ENCODE measurements at places on chromosomes 1 and 21. TPM values are rescaled to one million over a fixed set of nuclear protein-coding genes. Genes with fewer than 3 reads are reported as not detected.

- H3K4me3 ChIP-seq = no peak overlapping the region
- H3K27ac ChIP-seq = no peak overlapping the region
- H3K36me3 ChIP-seq = no peaks in the 10 kb centered on the region
- no peak for DNase-seq
- no peaks in the 10 kb centered on the region for H3K27me3 ChIP-seq
- no peaks in the 10 kb centered on the region for H3K4me1 ChIP-seq
These were observed 124.5 kb downstream of the TSEN15 start for GRCh38 chr1:184176058-184176457.

DNA sequence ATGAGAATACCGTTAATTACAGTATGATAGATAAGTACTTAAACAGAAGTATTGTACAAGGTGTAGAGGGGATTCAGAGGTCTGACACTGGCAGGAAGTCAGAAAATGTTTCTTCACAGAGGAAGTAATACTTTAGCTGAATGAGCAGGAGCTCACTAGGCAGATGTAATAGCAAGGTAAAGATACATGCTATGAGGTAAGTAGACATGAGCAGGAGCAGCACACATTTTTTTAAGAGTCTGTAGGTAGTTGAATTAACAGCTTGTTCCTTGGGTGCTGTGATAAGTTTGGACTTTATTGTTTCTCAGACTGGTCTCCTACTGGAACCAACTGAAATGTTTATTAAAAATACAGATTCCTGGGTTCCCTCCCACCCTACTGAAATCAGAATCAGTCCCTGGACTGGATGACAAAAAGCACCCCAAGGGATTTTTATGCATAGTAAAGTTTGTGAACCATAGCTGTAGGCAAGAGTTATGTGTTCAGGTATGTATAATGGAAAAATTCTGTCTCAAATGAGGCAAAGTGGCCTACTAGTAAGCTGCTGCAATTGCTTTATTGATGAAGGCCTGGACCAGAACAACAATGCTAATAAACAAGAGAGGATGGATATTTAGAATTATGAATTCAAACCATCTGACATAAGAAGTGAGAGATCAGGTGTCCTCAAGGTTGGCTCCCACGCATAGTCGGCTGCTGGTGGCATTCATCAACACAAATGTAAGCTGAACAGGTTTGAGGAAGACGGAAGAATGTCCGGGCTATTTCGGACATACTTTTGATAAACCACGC, 902 bp downstream of the AP4B1 start:
- peak overlapping the region; percentile 89 for H3K4me3 ChIP-seq
- H3K36me3 ChIP-seq = peaks cover 47% of the 10 kb centered on the region
- no peaks in the 10 kb centered on the region for H3K27me3 ChIP-seq
- H3K27ac ChIP-seq = peak overlapping the region; percentile 88
- no peak for DNase-seq

DNA sequence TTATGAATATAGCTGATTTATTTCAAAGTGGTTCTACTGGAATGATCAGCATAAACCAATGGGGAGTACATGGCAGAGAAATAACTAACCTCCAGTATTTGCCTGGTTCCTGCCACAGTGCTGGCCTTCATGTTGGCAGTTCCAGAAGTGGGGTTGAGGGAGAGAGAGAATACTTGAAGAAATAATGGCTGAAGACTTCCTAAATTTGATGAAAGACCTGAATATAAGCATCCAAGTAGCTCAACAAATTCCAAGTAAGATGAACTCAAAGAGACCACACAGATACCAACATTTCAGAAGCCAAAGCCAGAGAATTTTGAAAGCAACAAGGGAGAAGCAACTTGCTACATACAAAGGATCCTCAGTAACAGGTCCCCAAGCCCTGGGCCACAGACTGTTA, 34.3 kb downstream of the S100B start:
- DNase-seq = no peak
- H3K27ac ChIP-seq = no peak overlapping the region
- peaks cover 21% of the 10 kb centered on the region for H3K36me3 ChIP-seq
- no peaks in the 10 kb centered on the region for H3K27me3 ChIP-seq
- H3K4me1 ChIP-seq = no peaks in the 10 kb centered on the region
- no peak overlapping the region for H3K4me3 ChIP-seq

DNA sequence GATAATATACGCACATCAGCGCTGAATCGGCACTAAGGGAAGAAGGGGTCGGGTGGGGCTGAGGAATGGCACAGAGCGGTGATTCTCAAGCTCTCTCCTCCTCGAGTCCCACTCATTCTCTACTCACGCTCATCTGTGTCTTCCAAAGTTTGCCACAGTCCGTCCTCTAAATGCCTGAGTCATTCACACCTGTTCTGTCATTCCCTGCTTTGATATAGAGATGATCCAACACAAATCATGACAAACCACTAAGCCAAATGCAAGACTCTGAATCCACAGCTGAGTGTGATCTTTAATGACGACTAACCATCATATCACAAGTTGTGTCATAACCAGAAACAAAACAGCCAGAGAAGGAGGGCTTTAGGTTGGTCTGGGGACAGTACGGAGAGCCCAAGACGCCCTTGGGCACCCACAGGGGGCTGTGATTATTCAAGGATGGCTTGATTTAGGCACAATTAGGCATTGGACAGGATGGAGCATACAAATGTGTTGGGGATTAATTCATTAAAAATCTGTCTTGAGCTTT, 501.5 kb downstream of the KIF26B start:
- H3K27ac ChIP-seq = no peak overlapping the region
- no peaks in the 10 kb centered on the region for H3K36me3 ChIP-seq
- H3K4me1 ChIP-seq = no peaks in the 10 kb centered on the region
- no peak for DNase-seq

DNA sequence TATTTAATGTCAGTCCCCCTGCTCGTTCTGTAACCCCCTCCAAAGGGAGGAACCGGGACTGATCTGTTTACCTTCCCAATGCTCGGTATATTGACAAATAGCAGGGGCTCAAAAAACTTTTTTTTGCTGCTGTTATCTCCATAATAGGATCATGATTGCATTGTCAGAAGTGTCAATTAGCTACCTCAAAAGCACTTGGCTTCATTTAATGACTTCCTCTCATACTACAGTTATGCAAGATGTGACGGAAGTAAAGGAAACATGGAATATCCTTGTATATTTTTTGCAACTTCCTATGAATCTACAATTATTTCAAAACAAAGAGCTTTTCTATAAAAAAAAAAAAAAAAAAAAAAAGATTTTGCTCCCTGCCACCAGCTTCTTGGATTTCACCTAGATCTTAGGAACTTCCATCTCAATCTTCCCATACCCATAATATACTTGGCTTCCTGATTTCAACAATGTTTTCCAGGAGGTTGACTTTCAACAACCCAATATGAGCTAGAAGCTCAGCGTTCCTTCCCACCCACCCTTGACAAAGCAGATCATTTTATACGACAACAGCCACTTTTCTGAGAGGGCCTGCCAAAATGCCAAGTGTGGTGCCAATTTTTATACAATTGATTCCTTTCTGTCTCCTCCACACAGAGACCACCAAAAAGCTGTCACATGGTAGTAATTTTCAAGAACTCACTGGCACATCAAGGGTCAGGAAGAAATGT, 71.7 kb downstream of the SETD4 start:
- H3K27ac ChIP-seq = no peak overlapping the region
- peaks cover 38% of the 10 kb centered on the region for H3K27me3 ChIP-seq
- peaks cover 4% of the 10 kb centered on the region for H3K4me1 ChIP-seq
- no peak overlapping the region for H3K4me3 ChIP-seq
- no peaks in the 10 kb centered on the region for H3K36me3 ChIP-seq

DNA sequence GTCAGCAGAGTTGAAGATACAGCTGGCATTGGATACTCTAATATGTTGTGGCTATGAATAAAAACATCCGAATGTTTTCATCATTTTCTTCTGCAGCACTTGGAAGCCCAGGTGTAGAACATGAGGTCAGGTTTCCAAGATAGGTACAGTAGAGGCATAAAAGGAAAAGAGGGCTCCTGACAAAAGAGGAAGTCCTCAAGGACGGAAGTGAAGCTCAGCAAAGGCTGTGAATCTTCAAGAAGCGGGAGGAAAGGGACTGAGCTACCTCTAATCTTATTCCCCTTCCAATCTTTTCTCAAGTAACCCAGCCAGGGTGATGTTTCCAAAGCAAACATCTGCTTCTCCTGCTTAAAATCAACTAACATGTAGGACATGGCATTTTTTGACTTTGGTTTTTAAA, 4.4 kb upstream of the PIK3C2B start:
- no peaks in the 10 kb centered on the region for H3K36me3 ChIP-seq
- no peak for DNase-seq
- peaks cover 21% of the 10 kb centered on the region for H3K4me1 ChIP-seq
- no peak overlapping the region for H3K27ac ChIP-seq

GRCh38 chr21:33860332-33860879, 55.2 kb downstream of the ATP5PO start:
- H3K4me3 ChIP-seq = no peak overlapping the region
- H3K27me3 ChIP-seq = no peaks in the 10 kb centered on the region
- H3K4me1 ChIP-seq = no peaks in the 10 kb centered on the region
- no peak for DNase-seq
- no peak overlapping the region for H3K27ac ChIP-seq
- H3K36me3 ChIP-seq = no peaks in the 10 kb centered on the region

DNA sequence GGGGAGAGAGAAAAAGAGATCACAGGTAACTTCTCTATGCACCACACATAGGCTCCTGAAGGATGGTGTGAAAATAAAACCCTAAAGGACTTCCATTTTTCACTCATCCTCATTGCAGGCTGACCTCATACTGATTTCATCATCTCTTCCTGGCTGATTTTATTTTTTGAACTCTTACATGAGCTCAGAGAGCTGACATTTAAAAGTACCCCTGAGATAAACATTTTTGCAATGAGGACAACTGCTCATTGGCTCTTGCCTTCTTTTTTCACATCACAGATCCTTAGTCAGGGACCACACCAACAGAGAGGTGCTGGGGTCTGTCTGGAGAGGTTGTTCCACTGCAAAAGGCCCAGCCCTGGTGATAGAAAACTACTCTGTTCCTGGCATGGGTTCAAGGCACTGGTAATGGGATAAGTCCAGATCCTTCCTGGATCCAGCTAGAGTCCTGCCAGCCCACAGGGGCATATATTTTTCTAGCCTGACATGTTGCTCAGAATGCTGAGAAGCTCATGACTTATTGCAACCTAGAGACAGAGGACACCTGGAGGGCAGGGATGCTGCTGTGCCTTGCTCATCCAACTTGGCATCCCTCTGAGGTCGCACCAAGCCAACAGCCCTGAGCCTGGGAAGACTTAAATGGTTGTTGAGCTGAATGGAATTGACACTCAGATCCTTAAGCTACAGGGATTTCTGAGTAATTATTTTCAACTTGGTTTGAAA, 360.0 kb downstream of the HHAT start:
- H3K4me3 ChIP-seq = no peak overlapping the region
- H3K36me3 ChIP-seq = no peaks in the 10 kb centered on the region
- H3K27ac ChIP-seq = no peak overlapping the region

- peaks cover 34% of the 10 kb centered on the region for H3K4me1 ChIP-seq
- H3K27me3 ChIP-seq = peaks cover 54% of the 10 kb centered on the region
- no peak overlapping the region for H3K27ac ChIP-seq
- DNase-seq = peak; percentile 50
- peak overlapping the region; percentile 46 for H3K4me3 ChIP-seq
These were observed 36.4 kb upstream of the LMX1A start for GRCh38 chr1:165392634-165393571.

- DNase-seq = no peak
- no peak overlapping the region for H3K27ac ChIP-seq
- no peaks in the 10 kb centered on the region for H3K27me3 ChIP-seq
- no peak overlapping the region for H3K4me3 ChIP-seq
- H3K4me1 ChIP-seq = no peaks in the 10 kb centered on the region
These were observed 43.1 kb upstream of the TNFSF18 start for GRCh38 chr1:173093691-173094445.

DNA sequence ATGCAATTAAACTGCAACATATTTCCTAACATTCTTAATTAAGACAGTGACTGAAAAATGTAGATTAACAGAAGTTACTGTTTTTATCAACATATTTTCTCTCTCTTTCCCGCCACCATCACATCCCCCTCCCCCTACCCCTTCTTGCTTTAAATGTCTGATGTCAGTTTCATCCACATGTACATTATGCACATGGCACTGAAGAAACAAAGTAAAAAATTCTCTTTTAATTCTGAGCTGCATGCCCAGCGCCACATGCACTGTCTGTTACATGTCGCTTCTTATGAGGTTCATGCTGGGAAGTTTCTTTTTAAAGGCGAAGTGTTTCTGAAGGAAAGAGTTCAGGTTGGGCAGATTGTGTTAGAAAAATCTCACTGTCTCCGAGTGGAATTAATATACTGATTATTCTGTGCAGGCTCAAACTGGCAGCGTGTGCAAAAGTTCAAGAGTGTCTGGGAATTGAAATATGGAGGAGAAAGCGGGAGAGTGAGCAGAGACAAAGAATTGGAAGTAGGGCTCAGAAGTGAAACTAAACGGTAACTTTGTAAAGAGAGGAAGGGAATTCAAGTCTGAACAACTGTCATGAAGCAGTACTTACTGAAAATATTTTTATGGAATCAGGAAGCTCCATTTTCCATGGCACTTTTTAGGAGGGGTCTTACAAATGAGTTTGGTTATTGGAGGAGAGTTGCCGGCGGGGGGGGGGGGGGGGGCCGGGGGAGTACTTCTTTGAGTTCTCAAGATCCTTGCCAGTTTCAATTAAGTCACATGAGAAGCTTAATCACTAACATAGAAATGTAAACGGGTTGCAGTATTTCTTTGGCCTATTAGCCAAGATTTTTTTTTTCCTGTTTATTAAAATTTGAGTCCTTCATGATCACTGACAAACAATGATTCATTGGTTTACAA, 217.6 kb downstream of the SDCCAG8 start:
- DNase-seq = no peak
- no peaks in the 10 kb centered on the region for H3K36me3 ChIP-seq
- H3K27me3 ChIP-seq = no peaks in the 10 kb centered on the region
- peaks cover 6% of the 10 kb centered on the region for H3K4me1 ChIP-seq
- H3K4me3 ChIP-seq = peak overlapping the region; percentile 38

DNA sequence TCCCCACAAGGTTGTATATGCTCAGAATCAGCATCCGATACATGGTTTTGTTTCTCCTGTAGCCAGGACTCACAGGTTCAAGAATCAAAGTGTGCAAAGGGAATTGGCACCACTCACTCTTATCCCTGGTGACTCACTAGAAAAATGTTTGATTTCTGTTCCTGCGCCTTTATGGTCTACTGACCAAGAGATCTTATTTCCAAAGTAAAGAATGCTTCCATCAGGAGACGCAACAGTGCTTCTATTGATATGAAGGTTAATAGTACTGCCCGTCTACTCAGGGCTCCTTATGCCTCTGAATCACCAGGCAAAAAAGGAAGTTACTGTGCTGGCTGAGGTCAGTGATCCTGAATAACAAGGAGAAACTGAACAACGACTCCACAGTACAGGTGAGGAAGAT, 1392.0 kb upstream of the PRMT6 start:
- H3K4me3 ChIP-seq = no peak overlapping the region
- no peaks in the 10 kb centered on the region for H3K4me1 ChIP-seq
- no peaks in the 10 kb centered on the region for H3K27me3 ChIP-seq
- no peak overlapping the region for H3K27ac ChIP-seq
- no peak for DNase-seq
- H3K36me3 ChIP-seq = no peaks in the 10 kb centered on the region

- no peaks in the 10 kb centered on the region for H3K27me3 ChIP-seq
- no peaks in the 10 kb centered on the region for H3K36me3 ChIP-seq
- H3K27ac ChIP-seq = peak overlapping the region; percentile 73
These were observed 79.5 kb downstream of the STUM start for GRCh38 chr1:226627924-226628611.

- H3K4me1 ChIP-seq = peaks cover 26% of the 10 kb centered on the region
- H3K27ac ChIP-seq = peak overlapping the region; percentile 63
- no peaks in the 10 kb centered on the region for H3K27me3 ChIP-seq
These were observed 6.9 kb downstream of the TNFRSF1B start for GRCh38 chr1:12173631-12174121.

GRCh38 chr1:34292472-34292871, 115.8 kb downstream of the C1orf94 start:
- no peaks in the 10 kb centered on the region for H3K27me3 ChIP-seq
- no peak for DNase-seq
- no peak overlapping the region for H3K27ac ChIP-seq

The FABP3 gene
- not detected for total RNA-seq

The CFAP74 gene
- not detected for total RNA-seq

The AQP10 gene
- total RNA-seq = not detected

The TDRKH gene
- total RNA-seq = 1.1 TPM

The SLC6A9 gene
- total RNA-seq = 40.0 TPM
